ENCODE measurements at places on chromosomes 5 and 9. TPM values are rescaled to one million over a fixed set of nuclear protein-coding genes. Genes with fewer than 3 reads are reported as not detected.

DNA sequence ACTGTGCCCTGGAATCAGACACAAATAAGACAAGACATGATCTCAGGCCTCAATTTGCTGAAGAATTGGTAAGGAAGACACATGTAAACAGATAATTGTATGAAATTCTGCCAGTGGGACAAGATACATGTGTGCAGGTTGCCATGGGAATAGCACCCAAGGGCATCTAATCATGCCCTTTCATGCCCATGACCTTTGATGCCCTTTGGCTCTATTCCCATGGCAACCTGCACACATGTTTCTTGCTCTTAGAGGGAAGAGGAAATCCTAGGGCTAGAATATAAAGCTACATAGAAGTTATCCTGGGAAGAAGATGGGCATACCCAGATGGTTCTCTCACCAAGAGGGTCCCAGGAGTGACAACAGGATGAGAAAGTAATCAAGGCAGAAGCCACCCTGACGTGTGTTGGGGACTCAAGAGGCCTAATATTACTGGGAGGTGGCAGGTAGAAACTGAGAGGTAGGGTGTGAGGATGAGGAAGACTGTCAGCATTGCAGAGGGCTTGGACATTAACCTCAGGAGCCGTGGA lies 34.4 kb downstream of the P4HA2 start:
- DNase-seq: no peak

Gene CAMK4
- not detected for total RNA-seq

DNA sequence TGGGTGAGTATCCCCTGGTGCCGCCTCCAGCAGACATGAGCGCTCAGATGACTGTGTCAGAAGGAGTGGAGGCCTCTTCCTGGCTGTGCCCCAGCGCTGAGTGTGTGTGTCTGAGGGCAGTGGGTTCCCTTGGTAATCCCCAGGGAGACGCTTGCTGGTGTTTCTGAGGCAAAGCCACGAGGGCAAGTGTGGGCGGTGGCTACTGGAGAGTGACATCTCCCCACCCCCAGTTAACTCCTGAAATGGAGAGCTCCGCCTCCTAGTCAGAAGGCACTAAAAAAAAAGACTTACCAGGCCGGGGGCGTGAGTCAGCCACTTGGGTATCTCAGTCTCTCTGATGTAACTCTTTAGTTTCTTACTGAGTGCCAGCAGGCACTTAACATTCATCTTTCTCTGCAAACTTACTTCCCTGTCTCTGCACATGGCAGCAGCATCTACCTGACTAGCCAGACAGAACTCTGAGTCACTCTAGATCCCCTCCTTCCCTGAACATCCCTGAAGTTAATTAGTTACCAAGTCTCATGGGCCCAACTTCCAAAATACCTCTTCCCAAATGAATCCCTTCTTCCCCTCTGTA lies 19.3 kb downstream of the ORM2 start:
- peak; percentile 80 for DNase-seq

- DNase-seq: no peak
Observed at GRCh38 chr5:17224858-17225511, 7.6 kb downstream of the BASP1 start.

Gene RAB3C
- 0.53 TPM for total RNA-seq

All from right cardiac atrium (tissue), 5 donors.